RPMI7951 (cell line): ENCODE measurements at places on chromosomes 2 and 18. TPM values are rescaled to one million over a fixed set of nuclear protein-coding genes. Genes with fewer than 3 reads are reported as not detected.
A peak's percentile ranks its signal among the peaks of the same experiment; 100 is the strongest.

GRCh38 chr18:77360315-77361190 lies 110.9 kb downstream of the GALR1 start:
- no peak for DNase-seq

- peak; percentile 94 for DNase-seq
Measured at GRCh38 chr2:33321236-33321771, 155.1 kb upstream of the RASGRP3 start.

DNA sequence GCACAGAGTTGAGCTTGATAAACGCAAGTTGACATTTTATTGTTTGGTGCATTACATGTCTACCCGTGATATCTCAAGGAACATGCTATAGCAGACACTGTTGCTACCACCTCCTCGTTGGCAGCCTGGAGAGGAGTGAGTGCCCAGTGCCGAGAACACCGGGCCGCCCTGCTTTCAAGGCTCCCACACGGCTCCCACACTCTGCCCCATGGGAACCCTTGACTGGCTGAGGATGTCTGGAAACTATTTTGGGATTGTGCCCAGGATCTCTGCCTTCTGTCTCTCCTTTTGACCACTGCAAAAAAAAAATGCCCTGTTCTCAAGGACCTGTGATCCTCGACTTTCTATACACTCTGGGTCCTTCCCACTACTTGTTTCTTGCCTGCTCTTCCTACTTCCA lies 21.1 kb downstream of the TET3 start:
- no peak for DNase-seq

Gene FASTKD1
- 19.2 and 23.8 TPM in 2 replicates for total RNA-seq

- DNase-seq, result no peak
Measured at GRCh38 chr2:189465478-189465877, 24.2 kb downstream of the WDR75 start.

GRCh38 chr2:1436369-1436768 lies 23.1 kb downstream of the TPO start:
- no peak for DNase-seq

Gene MATN3
- total RNA-seq, result 5.3 and 6.0 TPM in 2 replicates

Gene CRYGD
- not detected in 2 replicates for total RNA-seq

- no peak for DNase-seq
Measured at GRCh38 chr2:110099471-110100225, 16.0 kb downstream of the MALL start.

Gene KRTCAP3
- total RNA-seq, result 0.48 TPM in 1 of 2 replicates, not detected in the other

- peak; percentile 83 for DNase-seq
Measured at GRCh38 chr18:79458131-79458838, 62.6 kb downstream of the NFATC1 start.

Gene AOX1
- total RNA-seq, result 26.8 and 27.5 TPM in 2 replicates

DNA sequence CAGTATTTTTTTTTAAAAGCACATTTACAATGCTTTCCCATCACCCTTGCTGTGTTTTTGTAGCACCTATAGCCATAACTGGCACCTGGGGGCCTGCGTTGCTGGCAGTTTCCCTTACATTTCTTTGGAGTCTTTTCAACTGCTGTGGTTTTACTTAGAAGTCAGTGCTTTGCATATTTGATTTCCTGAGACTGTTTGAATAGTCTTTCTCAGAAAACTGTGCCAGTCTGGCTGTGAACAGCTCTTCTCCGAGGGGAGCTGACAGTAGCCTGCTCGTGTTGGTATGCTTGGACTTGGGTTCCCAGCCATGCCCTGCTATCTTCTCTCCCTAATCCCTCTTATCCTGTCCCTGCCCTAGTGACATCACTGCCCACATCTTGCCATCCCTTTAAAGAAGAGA lies 81.5 kb downstream of the DPP4 start:
- peak; percentile 47 for DNase-seq

- DNase-seq, result no peak
Measured at GRCh38 chr2:65016789-65017188, 27.6 kb downstream of the SLC1A4 start.

DNA sequence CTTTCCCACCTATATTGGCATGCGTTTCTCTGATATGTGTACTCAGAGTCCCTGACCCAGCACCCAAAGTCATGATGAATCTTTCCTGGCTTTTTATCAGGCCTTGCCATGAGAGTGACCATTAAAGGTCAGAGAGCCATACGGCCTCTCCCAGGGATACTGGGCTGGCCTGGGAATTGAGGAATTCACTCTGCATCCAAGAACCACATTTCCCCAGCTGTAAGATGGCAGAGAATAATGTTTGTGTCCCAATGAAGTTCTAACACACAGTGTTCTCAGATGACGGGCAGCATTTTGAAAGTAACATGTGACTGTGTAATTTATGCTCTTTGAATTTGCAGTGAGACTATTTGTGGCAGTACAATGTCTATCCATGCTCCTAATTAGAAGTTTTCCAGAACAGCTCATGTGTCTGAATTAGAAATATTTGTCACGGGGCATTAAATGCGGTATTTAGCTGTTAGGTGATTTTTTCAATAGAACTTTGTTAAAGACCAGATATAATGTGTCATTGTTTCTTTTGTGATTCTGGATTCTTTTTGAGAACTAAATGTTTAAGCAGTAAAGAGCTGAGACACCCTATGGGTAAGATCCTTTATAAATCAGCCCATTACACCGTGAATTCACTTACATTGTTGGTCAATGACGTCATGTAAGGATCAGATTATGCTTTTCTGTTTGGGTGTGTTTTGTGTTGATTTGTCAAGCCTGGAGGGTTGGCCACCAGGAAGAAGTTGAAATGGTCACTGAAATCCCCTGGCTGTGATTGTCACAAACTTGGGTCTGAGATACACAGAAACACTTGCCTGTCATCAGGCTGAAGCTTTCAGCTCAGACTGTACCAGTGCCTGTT lies 7.3 kb upstream of the SLC3A1 start:
- peak; percentile 68 for DNase-seq

Gene DCAF17
- total RNA-seq, result 16.1 and 16.6 TPM in 2 replicates

Gene MYO5B
- under 0.01 and 0.36 TPM in 2 replicates for total RNA-seq

Gene CSRNP3
- total RNA-seq, result not detected in 2 replicates

GRCh38 chr2:224778474-224778877 lies 62.3 kb upstream of the CCDC195 start:
- peak; percentile 59 for DNase-seq

DNA sequence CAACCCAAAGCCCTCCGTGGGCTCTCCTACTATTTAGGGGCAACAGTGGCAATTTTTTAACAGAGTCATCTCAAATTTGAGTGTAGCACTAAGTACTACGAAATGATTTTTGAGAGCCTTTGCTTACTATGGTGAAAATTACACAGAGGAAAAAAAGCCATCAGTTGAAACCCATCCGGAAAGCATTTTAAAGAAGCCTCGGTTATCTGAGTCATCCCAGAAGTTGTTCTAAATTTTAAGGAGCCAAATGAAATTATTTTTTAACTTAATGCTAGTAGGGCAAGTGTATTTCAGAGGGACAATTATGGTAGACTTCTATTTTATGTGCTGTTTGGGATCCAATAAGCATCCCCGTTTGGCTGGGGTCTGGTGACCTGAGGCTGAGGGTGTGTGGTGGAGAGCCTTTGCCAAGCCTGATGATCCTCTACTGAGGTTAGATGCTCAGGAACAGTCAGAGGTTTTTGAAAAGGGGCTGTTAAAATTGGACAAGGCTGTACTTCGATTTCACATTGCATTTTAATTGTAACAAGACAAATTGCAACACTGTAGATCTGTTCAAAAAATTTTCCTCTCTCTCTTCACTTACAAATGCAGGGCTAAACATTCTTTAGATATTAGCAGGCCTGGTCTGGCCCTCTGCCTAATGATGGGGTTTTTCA lies 47.0 kb downstream of the RAPGEF4 start:
- DNase-seq, result no peak

Gene TOGARAM2
- total RNA-seq, result 0.29 TPM in 1 of 2 replicates, not detected in the other

Gene NEU4
- not detected in 2 replicates for total RNA-seq

GRCh38 chr18:77218642-77219041 lies 31.0 kb upstream of the GALR1 start:
- no peak for DNase-seq

- no peak for DNase-seq
Measured at GRCh38 chr2:105116348-105116747, 78.5 kb downstream of the MRPS9 start.

- DNase-seq, result no peak
Measured at GRCh38 chr2:42819160-42819559, 26.8 kb upstream of the HAAO start.

- no peak for DNase-seq
Measured at GRCh38 chr2:13240789-13241487, 524.2 kb downstream of the TRIB2 start.

- peak; percentile 59 for DNase-seq
Measured at GRCh38 chr18:44599412-44599811, 81.3 kb upstream of the SETBP1 start.
